Islet precursor cell (in vitro differentiated cells): ENCODE measurements at places on chromosomes 7 and 10.

DNA sequence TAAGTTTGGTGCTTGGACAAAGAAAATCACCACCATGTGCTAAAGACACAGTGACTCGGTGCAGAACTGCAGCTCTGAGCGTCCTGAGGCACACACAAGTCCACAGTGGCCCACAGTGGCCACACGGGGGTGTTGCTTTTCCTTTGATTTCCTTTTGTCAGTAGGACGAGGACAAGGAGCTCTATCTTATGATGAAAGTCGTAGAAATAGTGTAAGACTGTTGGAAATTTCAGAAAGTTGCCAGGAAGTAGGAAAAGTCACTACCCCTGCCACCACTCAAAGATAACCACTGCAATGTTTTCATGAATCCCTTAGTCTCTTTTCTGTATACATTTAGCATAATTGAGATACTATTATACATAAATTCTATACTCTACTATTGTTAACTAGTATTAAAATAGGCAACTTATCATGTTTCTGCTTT lies 146.0 kb downstream of the TNS3 start:
- peak; percentile 80 for DNase-seq

DNA sequence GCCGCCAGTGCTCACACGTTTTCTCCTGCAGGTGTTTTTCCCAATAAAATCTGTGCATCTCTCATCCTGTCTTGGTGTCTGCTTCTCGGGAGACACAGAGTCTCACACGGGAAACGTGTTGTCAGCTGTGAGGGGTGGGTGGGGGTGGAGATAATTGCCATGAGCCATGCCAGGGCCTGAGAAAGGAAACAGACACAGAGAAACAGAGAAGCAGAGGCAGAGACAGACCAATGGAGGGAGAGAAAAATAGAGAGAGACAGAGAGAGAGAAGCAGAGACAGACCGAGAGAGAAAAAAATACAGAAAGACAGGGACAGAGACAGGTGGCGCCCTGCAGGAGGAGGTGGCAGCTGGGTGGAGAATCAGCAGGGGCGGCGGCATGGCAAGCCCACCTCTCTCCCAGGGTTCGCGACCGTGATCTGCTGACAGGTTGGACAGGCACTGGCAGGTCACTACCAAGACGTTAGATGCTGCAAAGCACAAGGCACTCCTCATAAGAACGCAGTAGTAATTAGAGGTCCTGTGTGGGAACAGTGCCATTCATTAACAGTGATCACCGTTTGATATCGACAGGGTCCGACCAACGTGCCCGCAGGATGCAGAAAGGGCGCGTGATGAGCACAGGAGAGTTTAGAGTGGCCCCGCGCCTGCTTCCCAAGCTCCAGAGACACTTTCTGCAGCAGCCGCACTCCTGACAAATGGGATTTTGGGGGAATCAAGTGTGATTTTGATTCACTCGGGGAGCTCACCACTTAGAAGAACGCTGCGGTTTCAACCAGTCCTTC lies 70.5 kb upstream of the INSIG1 start:
- no peak for DNase-seq

GRCh38 chr7:27945058-27945795 lies 205.3 kb downstream of the TAX1BP1 start:
- no peak for DNase-seq

DNA sequence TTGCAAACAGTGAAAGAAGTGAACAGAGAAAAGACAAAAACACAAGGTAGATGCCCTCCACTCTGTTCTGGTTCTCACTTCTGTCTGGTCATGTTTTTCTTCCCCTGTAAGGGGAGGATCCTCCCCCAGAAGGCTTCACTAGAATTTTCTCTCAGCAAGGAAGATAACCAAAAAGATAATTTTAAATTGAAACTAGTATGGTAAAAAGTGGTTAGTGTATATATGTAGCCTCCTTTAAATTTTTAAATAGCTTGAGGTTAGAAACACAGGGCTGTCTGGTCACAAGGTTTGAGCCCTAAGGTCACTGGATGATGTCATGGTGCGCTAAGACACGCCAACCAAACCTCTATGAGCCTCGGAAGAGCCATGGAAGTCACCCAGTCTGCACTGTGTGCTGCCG lies 5.6 kb upstream of the PKD1L1 start:
- DNase-seq, result peak; percentile 10

- DNase-seq, result no peak
These were observed 108.7 kb upstream of the ITGB1 start for GRCh38 chr10:33066558-33067236.

GRCh38 chr10:111475720-111476119 lies 398.9 kb downstream of the ADRA2A start:
- DNase-seq, result peak; percentile 57

DNA sequence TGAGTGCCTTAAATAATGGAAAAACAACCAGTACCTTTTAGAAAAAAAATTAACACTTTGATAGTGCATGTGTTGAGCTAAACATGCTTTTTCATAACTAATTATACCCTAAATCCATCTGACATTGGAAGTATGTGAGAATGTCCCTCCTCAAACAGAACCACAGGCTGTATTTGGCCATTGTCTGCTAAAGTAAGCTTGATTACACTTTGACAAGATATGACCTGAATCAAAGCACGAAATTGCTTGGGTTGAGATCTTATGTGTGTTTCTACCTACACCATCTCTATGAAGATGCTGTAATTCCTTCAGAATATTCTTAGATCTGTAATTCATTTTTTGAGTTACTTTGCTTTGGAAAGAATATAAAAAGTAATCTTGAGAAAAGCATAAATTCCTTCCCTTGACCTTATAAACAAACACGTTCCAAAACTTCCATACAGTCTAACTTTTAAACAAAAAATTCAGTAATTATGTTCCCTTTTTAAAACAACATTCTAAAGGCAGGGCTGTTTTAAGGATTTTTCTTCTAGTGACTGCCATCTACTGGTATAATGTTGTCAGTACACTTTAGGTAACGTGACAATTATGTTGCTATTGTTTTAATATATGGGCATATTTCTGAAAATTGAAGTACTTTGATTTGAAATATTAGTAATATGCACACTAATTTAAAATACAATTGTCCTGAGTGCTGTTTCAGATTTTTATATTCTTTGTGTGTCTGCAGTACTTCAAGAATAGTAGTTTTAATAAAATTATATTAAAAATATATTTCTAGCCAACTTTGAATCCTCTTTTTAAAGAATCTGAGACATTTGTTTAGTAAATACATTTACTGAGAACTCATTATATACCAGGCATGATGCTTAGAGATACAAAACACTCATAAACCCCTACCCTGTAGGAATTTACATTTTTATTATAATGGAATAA lies 20.9 kb downstream of the CD36 start:
- DNase-seq, result no peak

- no peak for DNase-seq
These were observed 43.2 kb downstream of the MYO1G start for GRCh38 chr7:44935583-44935982.

DNA sequence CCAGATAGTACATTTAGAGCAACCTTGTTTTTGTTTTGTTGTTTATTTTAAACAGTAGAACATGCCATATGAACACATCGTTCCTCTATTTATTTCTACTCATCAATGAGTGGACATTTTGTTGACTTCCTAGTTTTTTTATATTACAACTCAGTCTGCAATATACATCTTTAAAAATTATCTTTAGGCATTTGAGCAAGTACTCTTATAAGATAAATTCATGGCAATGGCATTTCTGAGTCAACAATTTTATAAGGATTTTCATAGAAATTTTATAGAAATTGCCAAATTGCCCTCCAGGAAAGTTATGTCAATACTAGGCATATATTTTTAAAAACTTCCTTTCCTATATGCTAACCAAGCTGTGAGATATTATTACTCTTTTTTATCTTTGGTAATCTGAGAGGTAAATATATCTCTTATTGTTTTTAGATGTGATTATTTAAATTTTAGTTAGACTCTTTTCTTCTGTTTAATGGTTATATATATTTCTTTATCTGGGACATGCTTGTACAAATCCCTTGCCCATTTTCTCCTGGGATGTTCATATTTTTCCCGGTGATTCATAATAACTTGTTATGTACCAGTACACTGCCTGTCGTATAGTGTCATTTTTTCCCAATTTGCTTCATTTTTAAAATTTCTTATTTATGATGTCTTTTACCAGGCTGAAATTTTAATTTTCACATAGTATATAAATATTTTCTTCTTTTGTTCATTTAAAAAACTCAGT lies 50.5 kb downstream of the FZD1 start:
- DNase-seq, result no peak

DNA sequence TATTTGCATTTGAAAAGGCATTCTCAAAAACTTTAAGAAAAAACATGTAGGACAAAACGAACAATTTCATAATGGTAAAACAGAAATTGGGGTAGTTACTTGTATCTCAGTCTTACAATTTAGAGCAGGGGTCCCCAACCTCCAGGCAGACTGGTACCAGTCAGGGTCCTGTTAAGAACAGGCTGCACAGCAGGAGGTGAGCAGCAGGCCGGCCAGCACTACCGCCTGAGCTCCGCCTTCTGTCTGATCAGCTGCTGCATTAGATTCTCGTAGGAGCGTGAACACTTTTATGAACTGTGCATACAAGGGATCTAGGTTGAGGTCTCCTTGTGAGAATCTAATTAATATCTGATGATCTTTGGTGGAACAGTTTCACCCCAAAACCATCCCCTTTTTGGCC lies 77.3 kb downstream of the SEMA3A start:
- no peak for DNase-seq

GRCh38 chr7:127976056-127976737 lies 55.0 kb downstream of the LRRC4 start:
- no peak for DNase-seq

- DNase-seq, result peak; percentile 84
These were observed 203.4 kb downstream of the SLC25A13 start for GRCh38 chr7:96118449-96119001.

DNA sequence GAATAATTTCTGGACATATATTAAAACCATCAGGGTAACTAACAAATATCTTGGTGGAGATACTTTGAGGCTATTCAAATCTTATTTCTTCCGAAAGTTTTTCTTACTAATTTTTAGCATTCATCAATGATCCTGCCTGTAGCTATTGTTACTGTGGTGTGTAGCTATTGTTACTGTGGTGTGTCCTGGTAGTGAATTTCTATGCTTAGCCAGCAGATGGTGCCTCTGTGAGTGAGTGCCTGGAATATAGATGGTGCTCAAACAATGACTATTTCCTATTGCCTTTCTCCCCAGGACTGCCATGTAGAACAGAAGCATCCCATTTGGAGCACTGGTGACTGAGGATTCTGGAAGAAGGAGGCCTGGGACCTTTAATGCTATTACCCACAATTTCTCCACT lies 245.7 kb downstream of the CCSER2 start:
- DNase-seq, result no peak

DNA sequence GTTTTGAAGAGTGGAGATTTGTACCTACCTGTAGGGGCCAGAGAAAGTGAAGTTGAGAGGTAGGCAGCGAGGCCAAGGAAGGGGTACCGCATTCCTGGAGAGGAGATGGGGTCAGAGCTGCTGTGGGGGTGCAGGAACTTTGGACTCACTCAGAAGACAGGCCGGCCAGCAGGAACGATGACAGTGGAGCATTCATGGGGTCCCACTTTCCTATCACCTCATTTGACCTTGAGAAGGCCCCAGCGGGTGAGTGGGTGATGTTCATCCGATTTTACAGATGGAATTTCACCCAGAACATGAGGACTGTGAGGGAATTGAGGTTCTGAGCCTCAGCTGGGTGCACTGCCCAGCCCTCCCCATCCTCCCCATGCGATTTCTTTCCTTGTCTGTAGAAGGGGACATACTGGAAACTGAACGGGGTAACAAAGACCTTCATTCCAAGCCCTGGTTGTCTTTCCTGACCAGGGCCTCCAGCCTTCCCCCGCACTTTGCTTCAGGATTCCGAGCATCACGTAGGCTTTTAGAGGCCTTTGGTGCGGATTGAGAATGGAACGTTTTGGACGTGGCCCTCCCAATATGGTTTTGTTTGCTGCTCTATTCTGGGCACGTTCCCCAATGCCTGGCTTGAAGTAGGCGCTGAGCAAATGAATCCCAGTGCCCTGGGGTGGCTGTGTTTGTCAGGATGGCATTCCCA lies 87.3 kb downstream of the ADCY1 start:
- DNase-seq, result peak; percentile 32

DNA sequence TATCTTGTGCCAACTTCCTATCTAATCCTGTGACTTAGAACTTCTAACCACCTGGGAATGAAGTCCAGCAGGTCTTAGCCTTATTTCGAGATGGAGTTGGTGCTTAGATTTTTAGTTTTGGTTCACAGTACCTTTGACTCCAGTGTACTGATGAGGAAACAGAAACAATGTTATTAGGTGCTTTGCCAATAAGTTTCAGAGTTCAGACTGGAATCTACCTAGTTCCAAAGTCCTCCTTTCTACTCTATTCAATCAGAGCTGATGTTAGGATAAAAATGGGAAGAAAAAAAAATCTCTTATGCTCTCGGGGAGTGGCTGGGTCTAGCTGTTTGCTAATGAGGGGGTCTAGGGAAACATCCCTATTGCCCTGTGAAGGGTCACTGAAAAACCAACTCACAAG lies 606.3 kb upstream of the C7orf33 start:
- no peak for DNase-seq

DNA sequence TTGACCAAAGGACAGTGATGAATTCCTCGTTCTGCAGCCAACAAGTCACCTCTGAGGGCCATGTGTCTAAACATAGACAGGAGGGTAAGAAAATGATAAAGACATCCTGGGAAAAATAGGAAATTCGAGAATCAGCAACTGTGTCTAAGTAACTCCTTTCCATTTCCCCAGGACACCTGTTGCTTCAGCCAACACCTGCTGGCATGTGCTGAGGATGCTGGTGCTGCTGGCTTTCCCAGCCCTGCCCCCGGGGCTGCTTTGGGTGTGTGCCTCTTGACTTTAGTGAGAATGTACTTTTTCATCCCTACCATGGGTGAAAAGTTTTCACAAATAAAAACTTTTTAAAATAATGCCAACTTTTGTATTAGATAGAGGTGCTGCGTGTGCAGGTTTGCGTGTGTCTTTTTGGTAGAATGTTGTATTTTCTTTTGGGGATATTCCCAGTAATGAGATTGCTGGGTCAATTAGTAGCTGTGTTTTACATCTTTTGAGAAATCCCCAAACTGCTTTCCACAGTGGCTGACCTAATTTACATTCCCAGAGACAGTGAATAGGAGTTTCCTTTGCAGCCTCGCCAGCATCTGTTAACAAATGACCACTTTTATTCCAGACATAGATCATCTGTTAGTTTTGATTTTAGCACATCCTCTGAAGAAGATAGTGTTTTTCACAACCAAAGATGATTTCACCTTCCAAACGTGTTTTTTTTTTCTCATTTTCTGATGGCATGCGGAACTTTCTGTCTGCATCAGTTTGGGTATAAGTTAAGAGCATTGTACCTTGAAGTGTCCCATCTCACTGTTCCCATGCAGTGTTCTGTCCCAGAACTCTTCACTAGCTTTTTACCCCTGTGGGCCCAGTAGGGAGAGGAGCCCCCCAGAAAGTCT lies 104.2 kb upstream of the ACBD5 start:
- DNase-seq, result no peak

GRCh38 chr10:121357401-121357800 lies 240.8 kb downstream of the FGFR2 start:
- DNase-seq, result peak; percentile 62
